RPMI7951 (cell line): ENCODE measurements at places on chromosomes 4 and X.

- peak; percentile 97 for DNase-seq
Measured at GRCh38 chr4:182978152-182978827, 61.1 kb upstream of the DCTD start.

DNA sequence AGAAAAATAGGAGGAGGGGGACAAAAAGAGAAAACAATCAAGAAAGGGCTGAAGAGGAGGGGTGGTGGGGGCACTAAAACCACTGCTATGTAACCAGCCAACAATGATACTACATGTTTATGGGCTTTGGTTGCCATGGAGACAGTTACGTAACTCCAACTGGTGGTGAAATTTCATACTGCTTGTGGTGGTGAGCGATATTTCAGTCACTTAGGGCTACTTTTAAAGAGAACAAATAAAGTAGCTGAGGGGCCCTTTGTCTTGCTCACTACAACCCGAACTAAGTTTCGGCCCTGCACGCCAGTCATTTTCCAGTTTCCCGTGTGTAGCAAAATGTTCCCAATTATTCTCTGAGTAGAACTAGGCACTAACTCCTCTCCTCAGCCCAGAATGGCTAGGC is 275.2 kb upstream of the EDA2R start:
- DNase-seq: no peak

GRCh38 chrX:136731798-136732197 is 48.9 kb downstream of the ARHGEF6 start:
- no peak for DNase-seq

- no peak for DNase-seq
Measured at GRCh38 chr4:105895583-105896460, 551 bp downstream of the NPNT start.
